Ecto neural progenitor cell (in vitro differentiated cells): ENCODE measurements at places on chromosomes 5 and 9.
A peak's percentile ranks its signal among the peaks of the same experiment; 100 is the strongest.

- DNase-seq: no peak
These were observed 653.7 kb downstream of the CCDC171 start for GRCh38 chr9:16206518-16206917.

DNA sequence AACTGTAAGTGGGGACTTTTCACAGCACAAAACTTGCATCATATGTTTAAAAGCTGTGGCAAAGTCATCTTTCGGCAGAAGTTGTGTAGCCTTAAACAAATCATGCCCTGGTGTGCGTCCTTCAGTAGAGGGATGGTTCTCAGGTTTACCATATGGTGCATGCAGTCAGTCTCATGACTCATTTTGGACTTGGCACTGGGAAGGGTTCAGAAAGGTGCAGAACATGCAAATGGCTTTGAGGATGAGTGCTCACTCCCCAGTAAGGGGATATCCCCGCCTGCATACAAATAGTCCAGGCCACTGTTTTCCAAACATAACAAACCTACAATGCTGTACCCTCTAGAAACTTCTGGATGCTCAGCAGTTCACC lies 260.3 kb downstream of the NDUFS4 start:
- no peak for DNase-seq

DNA sequence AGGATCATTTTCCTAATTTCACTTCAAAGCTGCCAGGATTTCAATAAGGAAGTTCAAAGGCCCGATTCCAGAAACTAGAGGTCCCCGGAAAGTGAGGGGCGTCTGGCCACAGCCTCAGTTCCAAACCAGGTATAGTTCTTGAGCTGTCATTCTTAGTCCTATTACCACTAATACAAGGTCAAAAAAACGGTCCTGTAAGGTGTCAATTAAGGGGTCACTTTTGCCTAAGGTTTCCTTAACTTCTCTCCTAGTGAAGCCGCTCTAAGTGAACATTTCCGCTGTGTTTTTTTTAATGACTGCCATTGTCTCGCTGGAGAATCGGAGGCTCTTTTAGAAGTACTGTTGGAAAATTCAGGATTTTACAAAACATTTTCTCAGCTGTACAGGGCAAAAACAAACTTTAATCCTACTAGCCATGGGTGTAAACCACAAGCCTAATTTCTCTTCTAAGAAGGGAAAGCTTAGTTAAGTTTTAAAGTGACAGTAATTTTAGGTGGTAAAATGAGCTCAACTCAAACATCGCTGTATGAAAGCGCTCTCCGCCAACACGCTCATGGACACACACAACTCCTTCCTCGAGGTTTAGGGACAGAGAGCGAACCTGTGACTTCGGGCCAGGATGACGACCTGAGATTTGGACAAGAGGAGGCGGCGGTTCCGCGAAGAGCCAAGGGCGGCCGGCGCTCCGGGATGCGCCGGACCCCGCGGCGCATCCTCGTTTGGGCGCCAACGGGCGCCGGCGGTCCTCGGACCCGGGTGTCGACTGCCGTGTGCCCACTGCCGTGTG lies 76.7 kb upstream of the IFNE start:
- no peak for DNase-seq

DNA sequence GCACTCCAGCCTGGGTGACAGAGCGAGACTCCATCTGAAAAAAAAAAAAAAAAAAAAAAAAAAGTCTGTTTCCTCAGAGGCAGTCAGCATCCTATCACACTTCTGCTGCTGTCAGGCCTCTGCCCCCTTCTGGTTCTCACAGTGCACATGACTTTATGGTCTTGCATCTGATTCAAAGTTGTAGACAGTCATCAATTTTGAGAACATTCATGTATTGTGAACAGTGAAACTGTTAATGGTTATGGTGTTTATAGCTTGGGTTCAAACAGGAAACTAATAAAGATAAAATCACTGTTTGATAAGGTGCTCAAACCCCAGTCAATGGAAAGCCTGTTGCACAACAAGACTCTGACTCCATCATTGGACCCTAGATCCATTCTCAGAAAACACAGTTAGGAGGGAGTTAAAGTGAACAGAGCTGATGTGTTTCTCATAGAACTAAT lies 61.4 kb downstream of the FOXD1 start:
- DNase-seq: no peak

- DNase-seq: no peak
These were observed 69.0 kb upstream of the XPA start for GRCh38 chr9:97766092-97766491.

GRCh38 chr5:54520438-54520846 lies 2.9 kb downstream of the SNX18 start:
- no peak for DNase-seq

DNA sequence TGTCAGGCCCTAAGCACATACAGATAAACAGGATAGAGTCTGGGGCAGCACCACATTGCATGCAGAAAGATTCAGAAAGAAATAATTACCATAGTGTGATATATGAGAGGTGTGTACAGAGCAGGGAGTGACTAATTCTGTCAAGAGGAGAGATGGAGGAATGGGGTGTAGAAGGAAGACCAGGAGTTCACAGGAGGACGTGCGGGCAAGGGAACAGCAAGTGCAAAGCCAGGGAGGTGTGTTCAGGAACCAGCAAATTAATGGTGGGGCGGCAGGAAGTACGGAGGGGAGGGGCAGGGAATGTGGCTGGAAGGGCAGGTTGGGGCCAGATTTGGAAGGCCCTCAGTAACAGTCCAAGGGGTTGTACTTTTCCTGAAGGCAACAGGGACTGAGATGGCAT lies 17.4 kb downstream of the EGR1 start:
- no peak for DNase-seq

DNA sequence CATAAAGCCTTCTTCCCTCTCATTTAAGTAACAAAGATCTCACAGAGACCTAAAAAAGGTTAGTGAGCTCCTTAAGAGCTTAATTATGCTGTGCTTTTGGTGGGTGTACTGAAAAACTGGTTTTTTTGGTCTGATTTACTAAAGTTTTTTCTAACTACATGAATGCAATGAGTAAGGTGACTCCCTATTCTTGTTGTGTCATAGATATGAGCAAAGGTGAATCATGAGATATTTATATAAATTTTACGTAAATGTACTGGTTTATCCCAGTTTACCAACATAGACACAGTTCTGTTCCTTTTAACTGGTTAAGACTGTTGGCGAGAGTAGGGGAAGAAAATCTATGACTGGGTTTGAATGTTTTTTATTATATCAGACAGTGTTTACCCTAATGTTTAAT lies 250.5 kb downstream of the NR2F1-AS1 start:
- DNase-seq: no peak

GRCh38 chr5:71864730-71865601 lies 145.9 kb downstream of the CARTPT start:
- DNase-seq: no peak

DNA sequence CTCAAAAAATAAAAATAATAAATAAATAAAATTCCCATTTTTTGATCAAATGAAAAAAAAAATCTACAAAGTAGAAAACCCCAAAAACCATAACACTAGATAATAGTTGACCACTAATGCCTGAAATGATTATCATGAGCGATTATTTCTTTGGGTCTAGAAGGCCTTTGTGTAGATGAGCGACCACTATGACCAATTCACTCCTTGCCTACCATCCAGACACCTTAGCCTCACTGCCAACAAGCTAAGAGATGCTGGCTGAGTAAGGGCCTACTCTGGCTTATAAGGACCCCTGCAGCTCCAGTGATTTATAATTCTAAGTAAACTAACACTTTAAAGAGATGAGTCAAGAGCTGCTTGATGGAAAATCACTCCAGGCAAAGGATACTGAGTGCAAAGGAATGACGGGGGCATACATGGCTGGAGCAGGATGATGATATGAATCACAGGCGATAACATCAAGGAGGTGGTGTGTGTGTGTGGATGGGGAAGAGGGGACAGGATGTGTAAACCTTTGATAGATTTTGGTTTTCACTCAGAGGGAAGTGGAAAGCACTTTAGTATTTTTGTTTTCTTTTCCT lies 4.8 kb upstream of the F2RL1 start:
- no peak for DNase-seq

DNA sequence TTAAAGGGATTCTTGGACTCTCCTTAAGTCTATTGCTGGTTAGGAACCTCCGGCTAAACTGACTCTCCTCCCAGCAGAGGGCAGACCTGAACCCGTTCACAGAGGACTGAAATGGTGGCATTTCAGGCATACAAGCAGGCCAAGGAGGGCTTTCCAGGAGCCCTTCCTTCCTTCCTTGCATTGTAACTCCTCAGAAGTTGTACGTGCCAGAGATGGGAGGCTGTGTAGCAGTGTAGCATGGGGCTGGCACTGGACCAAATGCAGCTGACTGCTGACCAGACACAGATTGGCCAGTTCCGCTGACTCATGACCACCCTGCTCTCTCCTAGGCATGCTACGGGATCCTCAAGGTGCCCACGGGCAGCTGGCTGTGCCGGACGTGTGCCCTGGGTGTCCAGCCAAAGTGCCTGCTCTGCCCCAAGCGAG lies 36.4 kb downstream of the JADE2 start:
- no peak for DNase-seq

DNA sequence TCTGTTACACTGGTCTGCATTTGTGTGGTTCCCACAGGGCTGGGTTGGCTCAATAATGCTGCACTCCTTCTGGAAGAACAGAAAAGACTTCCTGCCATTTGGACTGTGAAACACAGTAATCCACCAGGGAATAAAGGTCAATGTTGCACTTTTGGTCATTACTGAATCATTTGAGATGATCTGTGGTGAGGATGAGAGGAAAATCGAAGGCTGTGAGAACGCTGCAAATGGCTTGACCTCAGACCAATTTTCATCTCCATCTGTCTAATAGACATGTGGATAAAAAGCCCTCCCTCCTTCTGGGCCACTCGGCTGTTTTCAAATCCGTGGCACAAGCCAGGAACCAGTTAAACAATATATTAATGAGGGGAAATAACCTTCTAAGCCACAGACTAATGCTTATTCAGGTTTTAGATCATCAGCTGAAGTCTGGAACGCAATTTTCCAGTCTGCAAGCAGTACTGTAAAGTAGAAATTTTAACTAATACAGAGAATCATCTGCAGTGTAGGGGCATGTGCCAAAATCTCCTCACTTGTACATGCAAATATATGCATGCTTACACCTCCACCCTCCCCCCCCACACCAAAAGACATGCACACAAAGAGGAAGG lies 20.2 kb downstream of the TLE1 start:
- no peak for DNase-seq

- DNase-seq: no peak
These were observed 130.9 kb downstream of the HTR1A start for GRCh38 chr5:63831381-63831780.

- DNase-seq: peak; percentile 14
These were observed 6.4 kb upstream of the AMBP start for GRCh38 chr9:114084282-114085073.

DNA sequence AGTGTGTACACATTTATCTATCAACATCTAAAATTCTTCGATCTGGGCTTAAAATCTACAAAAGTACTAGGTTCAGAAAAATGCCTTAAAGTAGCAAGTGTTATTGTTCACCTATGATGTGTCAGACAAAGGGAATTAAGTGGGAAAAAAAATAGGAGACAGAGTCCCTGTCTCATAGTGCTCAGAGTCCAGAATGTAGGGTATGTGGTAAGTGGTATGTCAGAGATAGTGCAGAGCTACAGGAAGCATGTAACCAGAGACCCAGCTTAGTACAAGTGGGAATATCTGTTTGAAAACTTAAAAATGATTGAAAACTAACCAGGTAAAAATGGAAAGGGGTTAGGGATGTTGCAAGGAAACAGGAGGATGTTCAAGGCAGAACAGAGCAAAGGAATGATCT lies 482.8 kb downstream of the ELAVL2 start:
- DNase-seq: no peak

DNA sequence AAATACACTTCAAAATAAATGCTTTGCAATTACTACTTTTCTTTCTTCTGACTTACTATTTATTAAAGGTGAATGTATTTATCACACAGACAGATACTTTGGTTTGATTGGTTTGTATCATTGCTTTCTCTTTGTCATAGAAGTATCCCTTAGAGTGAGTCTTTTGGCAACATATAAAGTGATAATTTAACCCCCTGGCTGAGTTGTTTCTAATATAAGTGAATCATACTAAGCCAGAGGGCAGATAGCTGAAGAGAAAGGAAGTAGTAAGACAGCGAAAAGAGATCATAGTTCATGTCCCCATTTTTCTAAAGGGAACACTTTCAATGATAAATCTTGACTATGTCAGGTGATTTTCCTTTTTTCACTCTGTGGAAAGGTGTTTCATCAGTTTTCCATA lies 38.6 kb downstream of the CAMK4 start:
- no peak for DNase-seq

GRCh38 chr5:122839731-122840130 lies 5.7 kb upstream of the SNX24 start:
- DNase-seq: no peak

GRCh38 chr9:7234144-7234543 lies 476.4 kb downstream of the KDM4C start:
- no peak for DNase-seq

- DNase-seq: peak; percentile 85
These were observed at the start of gene FRMPD1 for GRCh38 chr9:37650873-37651768. Gene FRMPD1 (plus strand): TSS chr9:37650954. CDS start chr9:37692642, 41,688 bp downstream.

DNA sequence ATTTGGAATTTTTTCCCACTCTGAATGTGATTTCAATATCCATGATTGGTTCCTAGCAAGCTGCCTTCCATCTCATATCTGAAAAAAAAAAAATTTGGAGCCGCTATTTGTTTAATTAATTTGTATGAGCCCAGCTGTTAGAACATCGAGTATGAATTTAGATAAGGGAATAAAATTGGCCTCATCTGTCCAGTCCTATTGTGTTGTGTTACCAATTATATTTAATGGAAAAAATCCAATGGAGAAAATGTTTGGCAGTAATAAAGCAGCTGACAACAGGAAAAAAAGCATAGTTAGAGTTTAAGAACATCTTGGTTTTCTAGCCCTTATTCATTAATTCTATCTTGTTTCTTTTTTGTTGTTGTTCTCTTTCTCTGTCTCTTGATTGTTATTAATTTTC lies 735.6 kb upstream of the RIOK2 start:
- DNase-seq: no peak

DNA sequence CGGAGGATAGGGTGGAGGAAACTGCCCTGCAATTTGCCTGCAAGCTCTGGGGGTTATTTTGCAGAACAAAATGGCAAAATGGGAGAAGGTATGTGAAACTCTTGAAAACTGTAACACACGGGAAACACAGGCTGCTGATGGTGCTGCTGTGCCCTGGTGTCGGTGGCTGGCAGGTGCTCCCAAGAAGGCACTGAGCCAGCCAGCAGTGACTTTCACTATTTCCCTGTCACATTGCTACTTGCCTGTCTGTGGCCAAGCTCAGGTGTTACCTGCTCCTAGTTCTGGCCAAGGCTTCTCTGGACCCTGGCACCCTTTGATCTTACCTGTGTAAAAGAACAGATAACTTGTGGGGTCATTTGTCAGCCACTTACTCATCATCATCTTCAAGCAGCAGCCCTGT lies 102.2 kb downstream of the CMYA5 start:
- no peak for DNase-seq

- DNase-seq: no peak
These were observed 112.0 kb upstream of the KCNN2 start for GRCh38 chr5:114249823-114250222.

DNA sequence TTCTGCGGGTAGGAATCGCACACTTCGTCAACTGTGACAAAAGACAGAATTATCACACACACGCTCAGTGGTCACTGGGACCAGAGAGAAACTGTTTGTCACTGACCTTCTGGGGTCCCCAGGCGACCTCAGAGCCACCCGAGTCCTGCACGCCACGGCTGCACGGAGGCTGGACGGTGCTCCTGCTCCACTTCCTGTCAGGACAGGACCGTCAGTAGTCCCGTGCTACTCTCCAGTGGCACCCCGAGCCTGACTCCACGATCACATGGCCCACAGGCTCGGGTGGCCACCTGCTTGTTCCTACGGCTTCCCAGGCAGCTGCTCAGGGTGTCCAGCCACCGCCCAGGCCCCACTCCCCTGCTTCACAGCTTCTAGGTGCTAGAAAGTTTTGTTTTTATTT lies 17.9 kb downstream of the MRNIP start:
- DNase-seq: no peak
